ENCODE measurements at places on chromosomes 1 and 21. TPM values are rescaled to one million over a fixed set of nuclear protein-coding genes. Genes with fewer than 3 reads are reported as not detected.

The TENT5C gene
- total RNA-seq: 0.15 TPM

The MANEAL gene
- 0.78 TPM for total RNA-seq

The NUAK2 gene
- total RNA-seq: 15.5 TPM

The ITPKB gene
- 9.5 TPM for total RNA-seq

The SPRR4 gene
- total RNA-seq: not detected

The EXTL2 gene
- total RNA-seq: 7.3 TPM

The KLF17 gene
- not detected for total RNA-seq

The IFNGR2 gene
- total RNA-seq: 182 TPM

The LIPI gene
- not detected for total RNA-seq

The XCL1 gene
- not detected for total RNA-seq

The CHD1L gene
- total RNA-seq: 48.9 TPM

The PROX1 gene
- 0.16 TPM for total RNA-seq

The CD101 gene
- 0.46 TPM for total RNA-seq

The NCAM2 gene
- total RNA-seq: 0.04 TPM

The NMNAT2 gene
- total RNA-seq: 0.39 TPM

The TMEM35B gene
- 44.0 TPM for total RNA-seq

The RAB42 gene
- total RNA-seq: 1.5 TPM

The NCMAP gene
- total RNA-seq: not detected

The CYP4Z1 gene
- not detected for total RNA-seq

The SPRR1A gene
- total RNA-seq: not detected

The TRABD2B gene
- 0.08 TPM for total RNA-seq

The ABCD3 gene
- 28.4 TPM for total RNA-seq

The RAVER2 gene
- total RNA-seq: 5.9 TPM

The HCRTR1 gene
- total RNA-seq: not detected

The CLIC4 gene
- total RNA-seq: 97.6 TPM

The OR2C3 gene
- not detected for total RNA-seq

The HSPG2 gene
- total RNA-seq: 164 TPM

The LCE2C gene
- total RNA-seq: not detected

The TMCO4 gene
- 10.2 TPM for total RNA-seq

The TTLL7 gene
- 4.4 TPM for total RNA-seq

The ILDR2 gene
- not detected for total RNA-seq

The STUM gene
- total RNA-seq: not detected

The DMBX1 gene
- not detected for total RNA-seq

The CHAF1B gene
- 3.7 TPM for total RNA-seq

The MAP1LC3C gene
- total RNA-seq: not detected

The MRPL24 gene
- total RNA-seq: 92.9 TPM

The DHX9 gene
- total RNA-seq: 108 TPM

The GJA9 gene
- total RNA-seq: 0.08 TPM

The FAM3B gene
- total RNA-seq: not detected

The OR10J1 gene
- total RNA-seq: not detected

The WARS2 gene
- 10.3 TPM for total RNA-seq

The RNF19B gene
- 45.8 TPM for total RNA-seq

The SHISAL2A gene
- total RNA-seq: not detected

The LCE1C gene
- total RNA-seq: 1.1 TPM

The MEAF6 gene
- total RNA-seq: 55.1 TPM

The AVPR1B gene
- not detected for total RNA-seq

The LCE3B gene
- total RNA-seq: not detected

The RSPH1 gene
- total RNA-seq: not detected

The KRTAP12-2 gene
- total RNA-seq: not detected

Measured in hair follicular keratinocyte (primary cell).